EH (cell line): ENCODE measurements at places on chromosomes 7 and 10.
A peak's percentile ranks its signal among the peaks of the same experiment; 100 is the strongest.

DNA sequence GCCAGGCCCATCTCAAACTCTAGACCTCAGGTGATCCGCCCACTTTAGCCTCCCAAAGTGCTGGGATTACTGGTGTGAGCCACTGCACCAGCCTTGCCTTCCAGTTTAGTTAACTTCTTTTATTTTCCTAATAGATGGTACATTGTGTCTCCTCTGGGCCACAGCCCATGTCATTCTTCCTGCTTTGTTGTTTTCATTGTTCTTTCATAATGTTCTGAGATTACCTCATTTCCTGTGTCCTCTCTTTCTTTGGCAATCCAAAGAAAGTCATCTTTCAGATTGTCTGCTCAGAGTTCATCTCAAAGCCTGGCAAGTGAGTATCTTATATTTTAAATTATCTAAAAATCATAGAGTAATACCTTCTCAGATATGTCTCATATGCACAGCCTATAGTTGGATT lies at the start of gene OLAH:
Gene OLAH (plus strand): TSS at position 270 of the 400 bp plus-strand sequence. CDS start 3,346 bp downstream, outside the sequence.
- peak; percentile 35 for DNase-seq

GRCh38 chr10:111926286-111926685 lies 257.3 kb downstream of the GPAM start:
- DNase-seq, result no peak

DNA sequence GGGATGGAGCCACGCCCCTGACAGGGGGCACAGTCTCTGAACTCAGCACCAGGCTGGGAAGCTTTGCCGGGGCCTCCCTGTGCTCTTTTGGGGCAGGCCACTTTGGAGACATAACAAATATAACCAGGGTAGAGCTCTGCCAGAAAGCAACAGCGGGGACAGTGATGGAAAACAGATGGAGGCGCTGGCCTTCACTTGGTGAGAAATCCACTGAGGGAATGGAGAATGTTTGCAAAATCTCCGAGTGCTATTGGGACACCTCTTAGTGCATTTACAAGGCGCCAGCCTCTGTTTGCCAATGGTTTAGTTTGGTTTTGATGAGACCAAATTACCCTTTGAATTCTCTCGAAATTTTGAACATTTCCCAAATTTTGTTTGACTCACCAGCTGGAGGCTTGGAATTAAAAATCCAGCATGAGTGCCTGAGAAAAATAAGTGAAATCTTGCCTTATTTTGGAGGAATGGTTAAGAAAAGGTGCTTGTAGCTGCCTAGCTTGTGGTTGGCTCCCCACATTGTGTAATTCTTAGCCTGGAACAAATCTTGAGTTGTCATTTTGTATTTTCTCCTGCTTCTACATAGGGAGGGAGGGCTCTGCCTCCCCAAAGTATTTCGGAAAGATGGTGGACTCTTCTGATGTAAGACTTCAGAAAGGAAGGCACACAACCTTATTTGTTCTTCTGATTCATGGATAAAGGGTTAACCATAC lies 980.5 kb downstream of the LRMDA start:
- DNase-seq, result peak; percentile 35

GRCh38 chr7:17274551-17275245 lies 23.8 kb upstream of the AHR start:
- DNase-seq, result peak; percentile 76

GRCh38 chr7:141294143-141294829 lies 220.4 kb downstream of the TMEM178B start:
- DNase-seq, result no peak

DNA sequence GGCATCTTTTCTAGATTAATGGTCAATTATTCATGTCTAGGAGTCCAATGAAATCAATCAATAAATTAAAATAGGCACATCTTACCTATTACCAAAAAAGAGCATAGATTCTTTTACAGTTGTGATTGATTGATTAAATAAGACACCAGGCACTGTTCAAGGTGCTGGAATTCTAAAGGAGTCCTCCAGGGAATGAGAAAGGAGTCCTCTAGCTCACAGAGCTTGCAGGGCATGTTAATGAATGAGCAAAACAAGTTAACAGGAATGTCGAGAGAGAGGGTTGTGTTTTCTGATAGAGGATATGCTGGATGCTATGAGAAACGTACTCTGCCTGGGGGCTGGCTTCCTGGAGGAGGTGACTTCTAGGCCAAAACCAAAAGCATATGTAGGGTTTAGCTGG lies 191.4 kb downstream of the BMPER start:
- DNase-seq, result no peak

- DNase-seq, result no peak
These were observed 178.5 kb downstream of the PTPRN2 start for GRCh38 chr7:158409120-158409519.

DNA sequence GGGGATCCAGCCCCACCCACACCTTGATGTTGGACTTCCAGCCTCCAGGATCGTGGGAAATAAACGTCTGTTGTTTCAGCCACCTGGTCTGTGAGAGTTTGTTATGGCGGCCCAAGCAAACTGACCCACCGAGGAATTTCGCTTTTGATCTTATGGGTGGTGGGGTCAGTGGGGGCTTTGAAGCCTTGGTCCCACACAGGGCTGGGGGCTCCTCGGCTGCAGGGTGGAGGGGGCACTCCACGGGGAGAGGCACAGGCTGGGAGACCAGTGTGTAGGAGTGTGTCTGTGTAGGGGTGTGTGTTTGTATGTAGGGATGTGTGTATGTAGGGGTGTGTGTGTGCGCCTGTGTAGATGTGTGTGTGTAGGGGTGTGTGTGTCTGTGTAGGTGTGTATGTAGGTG lies 48.1 kb upstream of the PSMG3 start:
- no peak for DNase-seq

GRCh38 chr10:101848408-101848807 lies 4.8 kb upstream of the KCNIP2 start:
- peak; percentile 21 for DNase-seq

- DNase-seq, result no peak
These were observed 91.5 kb upstream of the EFCAB10 start for GRCh38 chr7:105672801-105673200.

- DNase-seq, result no peak
These were observed 91.1 kb upstream of the CACNA2D1 start for GRCh38 chr7:82534684-82535083.

DNA sequence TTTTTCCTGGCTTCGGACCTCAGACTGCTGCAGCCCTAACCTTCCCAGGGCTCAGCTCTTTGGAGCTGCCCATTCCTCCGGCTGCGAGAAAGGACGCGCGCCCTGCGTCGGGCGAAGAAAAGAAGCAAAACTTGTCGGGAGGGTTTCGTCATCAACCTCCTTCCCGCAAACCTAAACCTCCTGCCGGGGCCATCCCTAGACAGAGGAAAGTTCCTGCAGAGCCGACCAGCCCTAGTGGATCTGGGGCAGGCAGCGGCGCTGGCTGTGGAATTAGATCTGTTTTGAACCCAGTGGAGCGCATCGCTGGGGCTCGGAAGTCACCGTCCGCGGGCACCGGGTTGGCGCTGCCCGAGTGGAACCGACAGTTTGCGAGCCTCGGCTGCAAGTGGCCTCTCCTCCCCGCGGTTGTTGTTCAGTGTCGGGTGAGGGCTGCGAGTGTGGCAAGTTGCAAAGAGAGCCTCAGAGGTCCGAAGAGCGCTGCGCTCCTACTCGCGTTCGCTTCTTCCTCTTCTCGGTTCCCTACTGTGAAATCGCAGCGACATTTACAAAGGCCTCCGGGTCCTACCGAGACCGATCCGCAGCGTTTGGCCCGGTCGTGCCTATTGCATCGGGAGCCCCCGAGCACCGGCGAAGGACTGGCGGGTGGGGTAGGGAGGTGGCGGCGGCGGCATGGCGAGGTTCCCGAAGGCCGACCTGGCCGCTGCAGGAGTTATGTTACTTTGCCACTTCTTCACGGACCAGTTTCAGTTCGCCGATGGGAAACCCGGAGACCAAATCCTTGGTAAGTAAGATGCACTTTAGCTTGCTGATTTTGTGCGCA lies at the start of gene PLXDC2:
Gene PLXDC2 (plus strand): TSS at position 22 of the 820 bp plus-strand sequence.
- peak; percentile 9 for DNase-seq

GRCh38 chr10:58817201-58817846 lies 304.7 kb downstream of the BICC1 start:
- DNase-seq, result no peak

GRCh38 chr7:128757203-128757602 lies 18.0 kb downstream of the CALU start:
- peak; percentile 81 for DNase-seq

GRCh38 chr10:119205894-119206602 lies 1.3 kb upstream of the GRK5 start:
- DNase-seq, result peak; percentile 67

DNA sequence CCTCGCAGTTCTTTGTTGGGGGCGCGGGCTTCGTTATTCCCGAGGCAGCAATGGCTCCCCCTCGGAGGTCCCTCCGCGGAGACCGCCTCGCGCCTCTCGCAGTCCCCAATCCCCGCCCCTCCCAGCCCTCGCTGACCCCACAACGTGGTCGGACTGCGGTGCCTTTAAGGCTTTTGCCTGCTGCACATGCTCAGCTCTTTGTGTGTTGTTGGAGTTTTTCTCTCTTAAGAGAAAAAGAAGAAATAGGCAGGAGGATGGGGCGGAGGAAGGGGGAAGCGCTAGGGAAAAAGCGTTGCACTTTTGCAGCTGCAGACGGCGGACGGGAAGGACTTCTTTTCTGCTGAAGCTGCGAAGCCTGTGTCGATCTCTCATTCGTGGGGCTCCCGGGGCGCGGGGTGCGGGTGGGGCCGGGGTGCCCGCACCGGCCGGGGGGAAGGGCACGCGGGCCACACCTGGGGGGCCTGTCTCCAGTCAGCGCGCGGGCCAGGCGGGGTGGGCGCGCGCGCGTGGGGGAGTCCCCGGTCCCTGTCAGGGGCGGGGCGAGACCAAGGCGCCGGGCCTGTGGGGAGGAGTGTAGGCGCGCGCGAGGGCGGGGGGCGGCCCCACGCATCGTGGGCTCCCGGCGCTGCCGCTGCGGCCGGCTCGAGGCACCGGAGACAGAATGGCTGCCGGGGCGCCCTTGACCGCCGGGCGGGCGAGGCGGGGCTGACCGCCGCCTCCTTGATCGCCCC lies 445 bp upstream of the ATRNL1 start:
- DNase-seq, result peak; percentile 37

GRCh38 chr10:124344931-124345330 lies 73.8 kb downstream of the OAT start:
- DNase-seq, result no peak

GRCh38 chr7:26180792-26181198 lies 19.8 kb downstream of the HNRNPA2B1 start:
- DNase-seq, result no peak

GRCh38 chr7:41028580-41028979 lies 674.3 kb downstream of the INHBA start:
- DNase-seq, result no peak

DNA sequence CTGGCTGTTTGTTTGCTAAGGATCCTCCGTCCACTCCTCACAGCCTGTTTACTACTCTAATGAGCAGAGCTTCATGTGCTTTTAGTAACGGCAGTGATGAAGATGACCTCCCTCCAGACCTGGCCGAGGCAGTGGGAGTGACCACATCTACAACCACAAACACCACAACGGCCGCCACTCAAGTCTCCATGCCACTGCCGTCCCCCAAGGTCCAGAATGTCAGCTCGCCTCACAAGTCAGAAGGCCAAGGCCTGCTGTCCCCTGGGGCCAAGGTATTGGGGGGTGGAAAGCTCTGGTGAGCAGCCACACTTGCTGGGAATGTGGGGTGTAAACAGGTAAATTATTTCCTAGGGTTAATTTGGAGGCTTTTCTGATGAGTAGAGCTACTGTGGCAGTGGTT lies 926.4 kb downstream of the IPMK start:
- no peak for DNase-seq

- DNase-seq, result no peak
These were observed 5.9 kb upstream of the UBE3C start for GRCh38 chr7:157132796-157133195.

DNA sequence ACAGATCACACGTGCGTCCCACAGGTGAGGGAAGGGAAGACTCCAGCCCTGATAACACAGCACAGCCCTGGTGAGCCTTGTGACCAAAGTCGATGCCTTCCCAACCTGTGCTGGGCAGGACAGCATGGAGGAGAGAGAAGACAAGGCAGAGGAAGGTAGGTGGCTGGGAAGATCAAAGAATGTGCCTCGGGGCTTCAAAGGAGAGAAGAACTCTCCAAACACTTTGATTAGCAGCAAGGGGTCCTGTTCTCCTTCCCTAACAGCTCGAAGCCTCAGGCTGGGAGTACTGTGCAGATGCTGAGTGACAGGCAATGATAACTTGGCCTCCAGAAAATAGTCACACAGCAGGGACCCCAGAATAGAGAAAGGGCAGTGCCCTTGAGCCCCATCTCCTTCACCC lies 288.5 kb downstream of the TCERG1L start:
- DNase-seq, result no peak

- no peak for DNase-seq
These were observed 154.8 kb upstream of the LAMB4 start for GRCh38 chr7:108285003-108285368.
